IMR-90 (cell line): ENCODE measurements at places on chromosomes 5 and 9.

GRCh38 chr5:181173027-181173419, 25.6 kb downstream of the OR2V2 start:
- no peak for DNase-seq

DNA sequence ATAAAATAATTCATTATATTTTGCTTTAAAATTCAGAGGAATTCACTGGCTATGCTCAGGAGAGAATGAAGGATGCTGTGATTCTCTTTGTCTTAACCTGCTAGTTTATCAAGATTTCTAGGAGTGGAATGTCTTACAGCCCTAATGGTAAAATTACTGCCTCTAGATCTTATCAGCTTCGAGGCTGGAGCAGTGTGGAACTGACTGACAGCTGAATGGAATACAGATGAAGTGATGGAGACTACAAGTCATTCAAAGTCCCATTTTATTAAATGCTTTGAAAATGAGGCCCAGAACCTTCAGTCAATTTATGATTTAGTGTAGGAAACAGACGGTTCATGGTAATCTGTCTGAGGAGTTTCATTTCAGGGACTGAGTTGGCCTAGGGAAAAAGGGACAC, 202.1 kb downstream of the RFX3 start:
- no peak for DNase-seq

GRCh38 chr9:89940625-89941024, 335.8 kb downstream of the GADD45G start:
- peak; percentile 51 for DNase-seq

DNA sequence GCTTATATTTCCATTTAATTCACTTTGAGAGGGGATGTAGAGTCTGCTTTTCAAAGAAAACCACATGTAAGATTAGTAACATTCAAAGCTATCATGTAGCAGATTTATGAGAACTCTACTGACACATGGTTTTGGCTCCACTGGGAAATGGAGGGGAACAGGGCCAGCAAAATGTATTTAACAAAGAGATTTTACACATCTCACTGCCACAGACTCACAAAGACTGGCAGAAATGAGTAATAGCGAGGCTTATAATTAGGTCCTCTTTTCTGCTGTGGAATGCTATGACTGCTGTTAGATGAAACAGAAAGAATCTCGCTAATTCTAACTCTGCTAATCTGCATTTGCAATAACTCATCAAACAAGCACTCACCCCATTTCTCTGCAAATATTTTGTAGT, 4.5 kb downstream of the DAP start:
- DNase-seq: peak; percentile 53

GRCh38 chr5:42499016-42499415, 75.8 kb downstream of the GHR start:
- no peak for DNase-seq

DNA sequence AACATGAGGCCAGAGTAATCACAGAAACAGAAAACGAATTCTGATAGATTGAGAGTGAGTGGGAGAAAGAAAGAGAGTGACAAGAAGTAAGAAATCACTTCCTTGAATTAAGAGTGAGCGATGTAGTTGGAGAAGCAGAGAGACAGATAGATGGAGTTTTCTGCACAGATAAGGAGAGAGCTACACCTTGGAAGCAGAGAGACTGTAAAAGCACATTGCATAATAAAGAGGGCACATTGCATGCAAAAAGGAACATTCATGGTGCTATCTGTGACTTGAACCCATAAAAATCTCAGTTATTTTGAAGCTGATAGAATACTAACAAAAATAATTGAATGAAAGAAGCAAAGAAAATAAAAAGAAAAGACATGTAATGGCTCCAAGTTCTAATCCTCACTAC, 943.8 kb downstream of the NR2F1-AS1 start:
- DNase-seq: no peak

GRCh38 chr9:124818431-124819281, 34.6 kb upstream of the WDR38 start:
- DNase-seq: peak; percentile 74
